Gastroesophageal sphincter (tissue), 4 donors: ENCODE measurements at places on chromosomes 12 and 14. TPM values are rescaled to one million over a fixed set of nuclear protein-coding genes. Genes with fewer than 3 reads are reported as not detected.

- no peak for ATAC-seq
Observed at GRCh38 chr12:56993346-56993745, 13.0 kb downstream of the ZBTB39 start.

The TBC1D30 gene
- total RNA-seq = 3.7 TPM

The CFAP251 gene
- 1.9 TPM for total RNA-seq

GRCh38 chr12:114684870-114685273, 897 bp upstream of the TBX3 start:
- ATAC-seq = no peak

DNA sequence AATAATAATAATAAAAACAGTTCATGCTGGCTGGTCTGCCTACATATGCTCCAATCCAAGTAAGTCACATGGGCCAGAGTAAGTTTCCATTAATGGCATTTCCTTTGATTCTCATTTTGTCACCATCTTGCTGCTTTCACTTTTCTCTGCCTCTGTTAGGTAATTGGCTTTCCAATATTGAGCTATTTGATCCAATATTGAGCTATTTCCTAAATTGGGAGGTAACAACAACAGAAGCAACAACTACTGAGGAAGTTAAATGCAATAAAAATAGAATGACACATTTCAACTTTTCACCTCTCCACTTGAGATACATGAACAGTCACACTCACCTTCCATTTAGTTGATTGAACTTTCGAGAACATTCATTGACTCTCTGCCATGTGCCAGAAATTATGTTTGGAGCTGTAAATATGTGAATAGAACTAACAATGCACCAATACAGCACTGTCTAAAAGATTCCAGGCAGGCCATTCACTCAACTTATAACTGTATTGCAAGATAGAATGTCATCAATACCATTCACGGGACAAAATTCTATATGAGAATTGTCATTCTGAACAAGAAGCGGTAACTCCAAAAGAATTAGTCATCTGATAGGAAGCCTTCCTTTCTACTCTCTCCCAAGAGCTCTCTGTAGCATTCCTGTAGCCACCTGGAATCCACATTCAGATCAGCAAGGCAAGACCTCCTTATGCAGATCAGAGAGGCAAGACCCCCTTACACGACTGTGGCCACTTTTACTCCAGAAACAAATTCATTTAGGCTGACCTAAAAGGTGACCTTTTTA, 136.4 kb downstream of the PHLDA1 start:
- no peak for ATAC-seq
